ENCODE measurements at places on chromosomes 2 and 18. TPM values are rescaled to one million over a fixed set of nuclear protein-coding genes. Genes with fewer than 3 reads are reported as not detected.
A peak's percentile ranks its signal among the peaks of the same experiment; 100 is the strongest.

GRCh38 chr2:233801357-233802131 lies 23.4 kb downstream of the MROH2A start:
- DNase-seq = no peak

GRCh38 chr2:29011418-29012060 lies 30.4 kb downstream of the TOGARAM2 start:
- peak; percentile 83 for DNase-seq

DNA sequence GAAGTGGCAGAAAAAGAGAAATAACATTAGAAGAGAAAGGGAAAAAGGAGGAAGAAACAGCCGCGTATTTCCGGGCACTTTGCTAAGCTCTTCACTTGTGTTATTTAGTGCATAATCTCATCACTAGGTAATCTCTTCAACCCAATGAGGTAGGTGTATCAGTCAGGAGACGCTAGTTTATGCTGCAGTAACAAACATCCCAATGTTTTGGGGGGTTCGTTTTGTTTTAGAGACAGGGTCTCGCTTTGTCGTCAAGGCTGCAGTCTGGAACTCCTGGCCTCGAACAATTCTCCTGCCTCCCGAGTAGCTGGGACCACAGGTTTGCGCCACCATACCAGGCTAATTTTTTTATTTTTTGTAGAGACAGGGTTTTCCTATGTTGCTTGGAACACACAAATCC lies 61.7 kb downstream of the ZFP36L2 start:
- DNase-seq = no peak

GRCh38 chr2:216139884-216140283 lies 30.7 kb downstream of the XRCC5 start:
- DNase-seq = peak; percentile 58

- DNase-seq = no peak
Observed at GRCh38 chr2:129248198-129248597, 731.3 kb upstream of the RAB6C start.

DNA sequence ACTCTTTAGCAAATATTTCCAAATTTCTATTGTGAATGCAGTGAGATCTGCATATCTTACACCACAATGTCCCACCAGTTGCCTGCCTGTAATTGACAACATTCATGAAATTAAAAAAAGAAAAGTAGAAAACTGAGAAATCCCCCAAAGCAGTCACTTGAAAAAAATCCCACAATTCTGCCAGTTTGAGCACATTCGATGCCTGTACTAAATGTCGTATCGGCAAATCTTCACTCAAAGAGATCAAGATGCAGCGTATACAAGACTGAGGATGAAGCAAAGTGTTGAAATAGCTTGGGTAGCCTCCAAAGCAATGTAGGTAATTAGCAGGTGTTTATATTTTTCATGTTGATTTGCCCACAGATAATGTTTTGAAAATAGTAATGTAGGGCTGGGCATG lies 186.7 kb upstream of the ZEB2 start:
- no peak for DNase-seq

DNA sequence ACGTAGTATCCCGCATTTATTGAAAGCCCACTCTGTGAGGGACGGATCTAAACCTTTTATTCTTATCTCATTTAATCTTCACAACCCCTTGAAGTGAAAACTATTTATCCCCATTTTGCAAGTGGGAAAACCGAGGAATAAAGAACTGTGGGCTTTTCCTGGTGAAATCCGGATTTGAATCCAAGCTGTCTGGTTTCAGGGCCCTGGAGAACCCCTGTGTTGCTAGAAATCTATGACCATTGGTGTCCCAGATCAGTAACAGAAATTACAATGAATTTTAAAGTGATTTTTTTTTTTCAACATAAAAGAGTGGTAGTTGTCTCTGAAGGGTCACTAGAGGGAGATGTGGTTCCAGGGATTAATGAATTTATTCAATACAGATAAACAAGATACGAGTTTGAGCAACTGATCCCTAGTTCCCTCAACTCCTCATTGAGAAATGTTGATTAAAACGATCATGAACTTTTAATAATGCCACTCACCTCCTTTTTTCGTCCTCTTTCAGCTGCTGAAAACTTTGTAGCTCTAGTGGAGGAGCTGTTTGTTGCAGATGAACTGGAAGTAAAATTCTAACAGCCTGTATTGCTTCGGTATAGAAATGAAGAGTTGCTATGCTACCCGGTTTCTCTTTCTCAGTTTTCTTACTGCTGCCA lies 940 bp downstream of the XRCC5 start:
- DNase-seq = no peak

DNA sequence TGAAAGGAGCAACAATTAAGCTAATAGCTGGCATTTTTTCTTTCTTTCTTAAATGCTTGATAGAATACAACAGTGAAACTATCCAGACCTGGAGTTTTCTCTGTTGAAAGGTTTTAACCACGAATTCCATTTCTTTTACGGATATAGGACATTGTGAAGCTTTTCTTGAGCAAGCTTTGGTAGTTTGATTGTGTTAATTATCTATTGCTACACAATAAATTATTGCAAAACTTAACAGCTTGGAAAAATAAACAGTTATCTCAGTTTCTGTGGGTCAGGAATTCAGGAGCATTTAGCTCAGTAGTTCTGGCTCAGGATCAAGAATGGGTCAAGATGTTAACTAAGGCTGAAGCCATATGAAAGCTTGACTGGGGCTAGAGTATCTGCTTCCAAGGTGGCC lies 11.7 kb downstream of the PHOSPHO2 start:
- no peak for DNase-seq

GRCh38 chr2:222884114-222884771 lies 23.4 kb downstream of the ACSL3 start:
- no peak for DNase-seq

- no peak for DNase-seq
Observed at GRCh38 chr2:240294514-240294913, 140.9 kb upstream of the GPC1 start.

DNA sequence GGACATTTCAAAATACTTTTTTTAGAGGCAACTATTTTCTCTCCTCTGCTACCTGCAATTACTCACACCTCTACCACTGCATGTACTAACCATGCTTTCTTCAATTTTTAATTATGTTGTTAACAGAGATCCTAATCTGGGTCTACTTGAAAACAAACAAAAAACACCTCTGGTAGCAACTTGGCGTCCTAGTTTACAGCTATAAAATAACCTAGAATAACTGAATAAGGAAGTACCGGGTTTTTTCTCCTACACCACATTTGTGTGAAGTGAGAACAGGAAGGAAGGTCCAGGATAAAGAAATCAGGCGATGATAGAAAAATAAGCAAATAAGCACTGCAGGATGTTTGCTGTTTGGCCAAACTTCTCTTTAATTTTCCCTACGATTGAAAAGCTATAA lies 633.5 kb downstream of the LRP1B start:
- DNase-seq = no peak

GRCh38 chr2:181430406-181431118 lies 26.6 kb upstream of the ITGA4 start:
- DNase-seq = peak; percentile 34

- peak; percentile 95 for DNase-seq
Observed at GRCh38 chr2:86105969-86106945, at the start of gene PTCD3. Gene PTCD3, plus strand, starts transcription at chr2:86106235. Its CDS starts 13 bp downstream, at chr2:86106248.

DNA sequence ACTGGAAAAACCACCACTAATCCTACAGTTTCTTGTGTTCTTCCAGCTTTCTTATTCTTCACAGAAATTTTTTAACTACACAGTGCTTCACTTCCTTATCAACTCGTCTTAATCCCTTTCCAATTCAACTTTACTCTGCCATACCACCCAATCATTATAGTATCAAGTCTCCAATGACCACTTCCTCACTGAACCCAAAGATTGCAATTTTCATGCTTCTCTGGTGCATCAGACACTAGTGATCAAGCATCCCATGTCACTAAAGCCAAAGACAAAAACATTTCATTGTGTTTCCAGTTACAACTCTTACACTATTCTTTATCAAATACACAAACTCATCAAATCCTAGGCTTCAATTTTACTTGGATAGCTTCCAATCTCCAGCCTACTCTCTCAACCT lies 9.5 kb downstream of the CHAC2 start:
- no peak for DNase-seq

DNA sequence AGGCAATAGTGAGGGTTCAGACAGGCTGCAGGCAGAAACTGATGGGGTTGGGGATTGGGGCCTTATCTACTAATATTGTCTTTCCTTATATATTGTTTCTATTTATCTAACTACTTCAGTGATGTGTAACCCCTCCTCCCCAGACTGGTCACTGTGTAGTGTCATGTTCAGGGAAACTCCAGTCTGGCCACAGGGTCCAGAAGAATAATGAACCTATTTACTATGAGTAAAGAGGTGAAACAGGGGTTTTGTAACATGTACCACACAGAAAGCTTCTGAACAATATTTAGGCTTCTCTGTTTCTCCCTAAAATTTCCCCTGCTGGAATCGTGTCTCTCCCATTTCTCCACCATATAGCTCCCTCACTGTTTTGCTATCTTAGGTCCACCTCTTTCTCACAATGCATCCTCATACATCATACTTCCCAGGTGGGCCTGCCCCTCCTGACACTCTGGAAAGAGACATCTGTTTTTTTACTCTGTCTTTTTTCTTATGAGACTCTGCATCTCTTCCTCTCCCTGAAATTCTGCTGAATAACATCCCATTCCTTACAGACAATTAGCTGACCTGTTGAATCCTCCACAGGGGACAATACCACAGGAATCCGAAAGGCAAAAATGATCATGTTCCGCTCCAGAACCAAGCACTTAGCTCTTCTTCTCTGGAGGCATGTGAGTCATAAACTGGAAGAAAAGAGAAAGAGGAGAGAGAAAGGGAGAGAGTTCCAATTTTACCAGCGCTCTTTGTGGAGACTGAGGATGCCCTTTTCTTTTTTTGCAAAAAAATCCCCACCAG lies 154.8 kb downstream of the ZEB2 start:
- no peak for DNase-seq

DNA sequence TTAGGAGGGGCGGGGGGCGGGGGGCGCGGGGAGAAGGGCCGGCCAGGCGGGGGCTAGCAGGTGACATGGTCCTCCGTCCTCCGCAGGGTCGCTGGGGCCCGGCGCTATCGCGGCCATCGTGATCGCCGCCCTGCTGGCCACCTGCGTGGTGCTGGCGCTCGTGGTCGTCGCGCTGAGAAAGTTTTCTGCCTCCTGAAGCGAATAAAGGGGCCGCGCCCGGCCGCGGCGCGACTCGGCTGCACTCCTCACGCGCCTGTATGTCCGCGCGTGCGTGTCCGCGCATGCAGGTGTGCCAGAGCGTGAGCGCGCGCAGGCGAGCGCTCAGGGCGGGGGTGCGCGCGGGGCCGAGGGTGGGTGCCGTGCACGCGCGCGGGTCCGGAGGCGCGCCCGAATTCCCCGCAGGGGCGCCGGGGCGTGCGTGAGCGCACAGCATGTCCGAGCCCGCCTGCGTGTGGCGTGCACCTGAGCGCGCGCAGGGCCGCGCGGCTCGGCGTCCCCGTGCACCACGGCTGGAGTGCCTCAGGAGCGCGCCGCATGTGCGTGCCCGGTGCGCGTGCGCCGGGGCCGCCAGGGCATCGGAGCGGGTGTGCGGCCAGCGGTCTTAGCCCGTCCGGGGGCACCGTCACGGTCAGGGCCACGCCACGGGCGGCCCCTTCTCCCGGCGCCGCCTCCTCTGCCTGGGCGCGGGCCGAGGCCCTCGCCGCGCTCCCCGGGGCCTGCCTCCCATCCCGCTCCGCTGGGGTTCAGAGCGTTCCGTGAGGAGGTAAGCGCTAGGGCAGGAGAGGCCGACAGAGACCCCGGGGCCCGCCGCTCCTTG lies 6.3 kb downstream of the SNORC start:
- DNase-seq = peak; percentile 29

DNA sequence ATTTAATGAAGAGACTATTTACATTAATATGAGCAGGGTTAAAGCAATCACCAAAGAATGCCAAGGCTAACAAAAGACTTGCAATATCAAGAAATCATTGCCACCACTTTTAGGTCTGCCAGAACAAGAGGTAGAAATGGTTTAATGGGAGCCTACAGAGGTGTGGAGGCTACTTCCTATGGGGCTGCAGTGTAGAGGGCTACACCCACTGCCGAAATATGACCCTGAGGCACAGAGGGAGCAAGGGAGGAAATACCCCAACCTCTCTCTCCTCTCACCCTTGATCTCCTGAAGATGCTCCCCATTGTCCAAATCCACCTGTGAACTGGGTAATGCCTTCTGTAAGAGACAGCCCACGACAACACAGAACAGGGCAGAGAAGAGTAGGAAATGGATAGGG lies 315.4 kb downstream of the SMAD2 start:
- DNase-seq = no peak

PNO1 gene
- 8.7 TPM for total RNA-seq

STEAP3 gene
- total RNA-seq = not detected

LYG2 gene
- not detected for total RNA-seq

COL4A3 gene
- 0.03 TPM for total RNA-seq

HSPE1 gene
- total RNA-seq = 52.4 TPM

Measured in CD4-positive, alpha-beta memory T cell (primary cell).